ENCODE measurements at places on chromosomes 16 and 17.

DNA sequence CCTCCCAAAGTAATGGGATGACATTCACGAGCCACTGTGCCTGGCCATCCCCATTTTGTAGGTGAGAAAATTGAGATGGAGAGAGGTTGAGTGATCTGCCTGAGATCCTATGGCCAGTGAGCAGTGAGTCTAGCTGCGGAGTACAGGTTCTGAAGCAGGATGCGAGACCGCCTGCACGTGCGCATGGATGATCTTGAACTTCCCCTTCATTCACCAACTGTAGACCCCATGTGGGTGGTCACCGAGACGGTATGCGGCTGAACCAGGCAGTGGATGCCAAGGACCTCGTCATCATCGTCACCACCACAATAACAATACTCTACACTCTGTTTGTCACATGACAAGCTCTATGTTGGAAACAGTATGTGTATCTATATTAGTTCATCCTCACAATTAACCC is 6.2 kb upstream of the SPNS3 start:
- no peak for DNase-seq

GRCh38 chr17:71872843-71873485 is 247.9 kb upstream of the SOX9 start:
- no peak for DNase-seq

GRCh38 chr16:83231729-83232128 is 576.0 kb upstream of the HSBP1 start:
- DNase-seq, result peak; percentile 51

DNA sequence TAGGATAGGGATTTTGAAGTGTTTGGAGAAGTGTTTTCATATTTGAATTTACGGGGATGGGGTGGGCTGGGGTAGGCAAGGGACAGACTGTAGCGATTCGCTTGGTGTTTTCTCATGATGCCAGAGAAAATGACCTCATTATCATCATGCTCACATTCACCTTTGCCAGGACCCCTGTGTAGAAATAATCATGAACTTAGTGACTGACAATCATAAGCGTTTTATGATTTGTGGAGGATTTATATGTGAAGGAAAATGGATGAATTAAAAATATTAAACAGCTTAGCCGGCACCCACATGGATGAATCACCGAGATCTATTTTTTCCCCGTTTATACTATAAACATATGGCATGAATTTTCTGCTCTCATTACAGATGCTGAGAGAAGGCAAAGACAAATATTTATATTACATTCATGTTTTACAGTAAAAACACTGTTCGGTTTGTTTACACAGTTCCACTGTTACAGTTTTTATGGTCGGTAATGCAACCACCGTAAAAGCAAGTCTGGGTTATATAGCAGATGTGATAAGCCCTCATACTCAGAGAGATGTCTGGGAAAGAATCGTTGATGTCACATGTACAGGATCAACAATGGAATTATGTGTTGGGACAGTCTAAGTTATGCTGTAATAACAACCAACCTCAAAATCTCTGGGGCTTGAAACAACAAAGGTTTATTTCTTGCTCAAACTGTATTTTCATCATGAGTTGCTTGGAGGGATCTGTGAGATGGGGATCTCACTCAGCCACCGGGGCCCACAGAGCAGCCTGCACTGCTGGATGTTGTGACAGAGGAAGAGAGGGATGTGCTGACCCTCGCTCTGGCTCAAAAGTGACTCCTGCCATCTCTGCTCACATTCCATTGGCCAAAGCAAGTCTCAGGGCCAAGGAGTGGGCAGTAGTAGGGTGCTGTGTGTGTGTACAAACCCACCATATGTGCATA is 85.1 kb downstream of the WWOX start:
- DNase-seq, result peak; percentile 88

GRCh38 chr17:76410328-76410965 is 26.0 kb downstream of the SPHK1 start:
- DNase-seq, result no peak

GRCh38 chr17:57534863-57535248 is 210.2 kb downstream of the CCDC182 start:
- DNase-seq, result no peak

- DNase-seq, result no peak
Observed at GRCh38 chr17:51855806-51856205, 302.7 kb downstream of the CA10 start.

DNA sequence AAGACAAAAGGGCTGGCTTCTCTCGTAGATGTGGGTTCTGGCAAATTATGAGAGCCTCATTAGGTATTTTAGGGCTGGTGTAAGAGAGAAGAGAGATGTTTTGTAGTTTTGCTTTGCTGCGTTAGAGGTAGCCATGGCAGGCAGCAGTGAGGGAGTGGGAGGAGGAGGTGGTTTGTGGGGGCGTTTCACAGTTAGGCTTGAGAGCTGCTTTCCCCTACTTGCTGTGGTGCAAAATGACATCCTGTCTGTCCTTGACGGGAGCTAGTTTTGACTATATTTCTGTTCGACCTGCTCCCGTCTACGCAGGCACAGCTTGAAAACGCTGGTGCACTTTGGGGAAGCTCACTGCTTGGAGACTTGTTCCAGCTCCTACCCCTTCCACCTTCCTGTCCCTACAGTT is 75.5 kb downstream of the SLC5A11 start:
- no peak for DNase-seq

Measured in mesenchymal stem cell (in vitro differentiated cells and primary cell).